Omental fat pad (tissue), 4 donors: ENCODE measurements at places on chromosomes 12 and 14.

DNA sequence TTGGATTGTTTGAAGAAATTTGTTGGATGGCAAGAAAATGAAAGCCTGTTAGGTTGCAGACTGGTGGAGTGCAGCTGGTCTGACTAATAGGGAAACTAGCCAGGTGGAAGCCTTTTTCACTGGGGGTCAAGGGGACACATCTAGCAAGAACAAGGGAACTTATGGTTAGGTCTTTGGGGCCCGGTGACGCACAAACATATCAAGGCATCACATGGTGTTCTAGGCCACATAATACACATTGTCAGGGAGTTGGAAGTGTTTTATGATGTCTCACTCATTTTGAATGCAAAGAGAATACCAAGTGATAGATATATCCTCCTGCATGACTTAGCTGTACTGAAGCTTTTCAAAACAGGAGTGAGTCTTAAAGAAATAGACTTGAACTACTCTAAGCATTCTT, 351.2 kb downstream of the KCNH5 start:
- DNase-seq: no peak

- peak; percentile 85 for DNase-seq
These were observed 46.3 kb upstream of the FBXO21 start for GRCh38 chr12:117236456-117237001.

DNA sequence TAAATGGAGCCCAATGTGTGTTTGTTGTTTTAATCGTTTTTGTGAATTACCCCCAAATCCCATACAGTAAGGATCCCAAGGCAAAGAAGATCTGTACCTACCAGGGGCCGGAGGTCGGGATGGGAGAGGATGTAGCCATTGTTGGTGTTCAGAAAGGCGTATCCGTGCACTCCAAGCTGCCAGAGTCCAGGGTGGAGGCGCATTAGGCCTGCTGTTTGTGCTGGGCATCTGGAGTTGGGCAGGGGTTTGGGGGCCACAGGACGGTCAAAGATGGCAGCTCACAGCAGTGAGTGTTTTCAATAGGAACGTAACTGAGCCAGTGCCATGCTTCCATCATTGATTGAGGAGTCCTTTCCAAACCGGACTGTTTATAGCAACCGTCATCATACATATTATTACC, 40.2 kb downstream of the CACNA2D4 start:
- DNase-seq: no peak

DNA sequence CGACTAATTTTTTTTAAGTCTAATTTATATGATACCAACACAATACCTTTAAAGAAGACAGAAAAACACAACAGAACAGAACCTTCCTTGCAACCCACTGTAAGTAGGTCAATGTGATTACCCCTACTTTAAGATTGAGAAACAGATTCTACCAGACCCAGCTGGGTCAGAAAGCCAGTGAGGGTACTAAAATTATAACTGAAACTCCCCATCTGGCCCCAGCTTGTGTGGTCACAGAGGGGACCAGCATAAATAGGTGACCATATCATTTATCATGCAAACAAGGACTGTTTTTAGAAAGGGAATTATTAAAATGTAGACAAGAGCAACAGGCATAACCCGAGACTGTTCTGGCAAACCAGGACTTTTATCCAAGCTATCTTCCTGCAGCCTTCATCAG, 30.1 kb upstream of the FRMD6 start:
- no peak for DNase-seq

GRCh38 chr12:120474616-120474960, 5.0 kb upstream of the SRSF9 start:
- DNase-seq: peak; percentile 24
